Immature natural killer cell (primary cell): ENCODE measurements at places on chromosomes 6 and 20. TPM values are rescaled to one million over a fixed set of nuclear protein-coding genes. Genes with fewer than 3 reads are reported as not detected.

GRCh38 chr20:32511358-32512046 is 73.6 kb downstream of the NOL4L start:
- peaks cover 29% of the 10 kb centered on the region for H3K36me3 ChIP-seq
- H3K4me3 ChIP-seq, result peak overlapping the region; percentile 53
- peaks cover 96% of the 10 kb centered on the region for H3K4me1 ChIP-seq
- no peak for DNase-seq
- H3K27ac ChIP-seq, result peak overlapping the region; percentile 90
- H3K27me3 ChIP-seq, result peaks cover 9% of the 10 kb centered on the region

DNA sequence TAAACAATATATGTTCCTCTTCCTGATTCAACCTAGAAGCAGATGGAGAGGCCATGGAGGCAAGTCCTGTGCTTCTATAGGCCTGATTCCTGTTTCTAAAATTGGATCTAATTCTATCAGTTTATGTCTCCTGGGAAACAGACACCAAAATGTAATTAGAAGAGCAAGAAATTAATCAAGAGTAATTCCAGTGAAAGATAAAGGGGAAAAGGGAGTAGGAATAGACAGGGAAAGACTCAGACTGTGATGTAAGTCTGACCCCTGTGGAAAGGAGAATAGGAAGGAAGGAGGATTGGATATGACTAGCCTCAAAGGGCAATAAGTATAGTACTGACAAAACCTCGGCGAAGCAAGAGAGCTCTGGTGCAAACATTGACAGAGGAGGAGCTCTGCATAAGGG is 33.9 kb upstream of the FBXO30 start:
- peaks cover 4% of the 10 kb centered on the region for H3K36me3 ChIP-seq
- peaks cover 11% of the 10 kb centered on the region for H3K4me1 ChIP-seq
- H3K4me3 ChIP-seq, result no peak overlapping the region
- DNase-seq, result no peak
- peaks cover 2% of the 10 kb centered on the region for H3K27me3 ChIP-seq

DNA sequence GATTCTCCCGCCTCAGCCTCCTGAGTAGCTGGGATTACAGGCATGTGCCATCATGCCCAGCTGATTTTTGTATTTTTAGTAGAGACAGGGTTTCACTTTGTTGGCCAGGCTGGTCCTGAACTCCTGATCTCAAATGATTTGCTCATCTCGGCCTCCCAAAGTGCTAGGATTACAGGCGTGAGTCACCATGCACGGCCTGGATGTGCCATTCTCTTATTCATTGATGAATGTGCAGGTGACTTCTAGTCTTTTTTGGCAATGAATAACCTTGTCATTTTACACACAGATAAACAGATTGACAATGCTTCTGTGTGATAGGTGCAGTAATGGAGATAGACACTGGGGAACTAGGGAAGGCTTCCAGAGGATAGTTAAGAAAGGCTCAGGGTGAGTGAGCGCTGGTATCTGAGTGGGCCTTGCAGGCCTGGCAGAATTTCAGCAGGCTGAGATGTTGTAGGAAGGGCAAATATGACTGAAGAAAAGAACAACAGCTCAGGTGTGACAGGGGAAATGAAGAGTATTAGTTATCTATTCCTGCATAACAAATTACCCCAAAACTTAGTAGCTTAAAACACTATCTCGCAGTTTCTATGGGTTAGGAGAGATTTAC is 23.3 kb downstream of the PPARD start:
- H3K4me3 ChIP-seq, result no peak overlapping the region
- DNase-seq, result no peak
- peak overlapping the region; percentile 17 for H3K27ac ChIP-seq
- H3K36me3 ChIP-seq, result peaks cover 3% of the 10 kb centered on the region
- peaks cover 6% of the 10 kb centered on the region for H3K27me3 ChIP-seq

DNA sequence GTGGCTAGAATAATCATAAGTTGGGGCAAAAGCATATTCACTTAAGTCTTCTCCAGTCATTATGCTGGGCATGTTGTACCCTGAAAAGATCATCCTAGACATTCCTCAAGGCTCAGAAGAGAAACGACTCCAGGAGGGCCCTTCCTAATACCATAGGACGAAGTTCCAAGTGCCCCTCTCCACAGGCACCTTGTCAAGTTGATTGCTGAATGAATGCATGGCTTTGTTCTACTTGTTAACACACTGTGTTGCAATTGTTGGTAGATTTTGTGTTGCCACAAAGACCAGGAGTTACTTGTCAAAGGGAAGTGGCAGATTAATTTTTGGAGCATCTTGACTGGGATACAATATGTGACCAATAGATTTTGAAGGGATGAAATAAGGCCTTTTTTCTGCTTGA is 194.3 kb upstream of the SMLR1 start:
- no peak overlapping the region for H3K27ac ChIP-seq
- no peaks in the 10 kb centered on the region for H3K27me3 ChIP-seq
- DNase-seq, result no peak
- H3K4me3 ChIP-seq, result no peak overlapping the region
- no peaks in the 10 kb centered on the region for H3K4me1 ChIP-seq

DNA sequence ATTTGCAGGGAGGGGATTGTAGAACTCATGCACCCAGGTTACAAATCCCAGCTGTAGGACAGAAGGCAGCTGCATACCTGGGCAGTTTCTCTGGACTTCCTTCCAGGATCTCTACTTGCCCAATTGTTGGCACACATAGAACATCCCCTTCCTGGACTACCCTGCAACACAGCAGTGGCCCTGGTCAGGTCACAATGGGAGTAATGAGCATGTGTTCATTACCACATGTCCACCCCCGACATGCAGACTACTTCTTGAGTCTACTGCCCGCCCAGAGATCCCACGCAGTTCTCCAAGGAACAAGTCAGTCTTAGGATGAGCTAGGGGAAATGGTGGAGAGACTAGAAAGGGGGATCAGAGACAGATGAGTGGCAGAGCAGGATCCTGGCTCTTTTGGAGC is 5.1 kb downstream of the PEX6 start:
- H3K27me3 ChIP-seq, result peaks cover under 1% of the 10 kb centered on the region
- peaks cover 4% of the 10 kb centered on the region for H3K36me3 ChIP-seq
- peaks cover 22% of the 10 kb centered on the region for H3K4me1 ChIP-seq
- H3K27ac ChIP-seq, result peak overlapping the region; percentile 47

DNA sequence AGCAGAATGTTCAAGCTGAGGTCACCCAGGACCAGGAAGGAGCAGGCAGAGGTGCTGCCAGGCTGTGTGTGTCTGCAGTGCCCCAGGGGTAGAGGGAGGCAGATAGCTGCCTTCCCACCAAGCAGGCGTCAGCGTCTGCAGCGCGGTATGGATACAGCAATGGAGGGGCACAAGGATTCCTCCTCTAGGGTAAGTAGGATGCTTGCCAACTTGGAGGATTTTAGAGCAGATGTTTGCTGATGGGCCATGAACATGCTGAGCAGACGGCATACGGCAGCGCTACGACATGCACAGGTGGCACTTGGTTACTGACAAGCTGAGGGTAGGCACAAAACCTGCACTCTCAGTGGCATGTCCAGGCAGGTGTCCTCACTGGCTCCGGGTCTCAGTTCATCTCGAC is 48.1 kb downstream of the PSMG4 start:
- no peaks in the 10 kb centered on the region for H3K27me3 ChIP-seq
- H3K27ac ChIP-seq, result no peak overlapping the region
- DNase-seq, result no peak
- H3K4me3 ChIP-seq, result no peak overlapping the region

GRCh38 chr20:16445482-16445881 is 127.8 kb downstream of the KIF16B start:
- H3K27me3 ChIP-seq, result no peaks in the 10 kb centered on the region
- H3K4me3 ChIP-seq, result no peak overlapping the region
- peaks cover 7% of the 10 kb centered on the region for H3K36me3 ChIP-seq
- H3K4me1 ChIP-seq, result no peaks in the 10 kb centered on the region

- H3K36me3 ChIP-seq, result no peaks in the 10 kb centered on the region
- no peak for DNase-seq
- H3K27me3 ChIP-seq, result peaks cover 13% of the 10 kb centered on the region
- no peaks in the 10 kb centered on the region for H3K4me1 ChIP-seq
- no peak overlapping the region for H3K4me3 ChIP-seq
- no peak overlapping the region for H3K27ac ChIP-seq
Measured at GRCh38 chr20:17314264-17314663, 87.4 kb downstream of the PCSK2 start.

- no peaks in the 10 kb centered on the region for H3K4me1 ChIP-seq
- H3K4me3 ChIP-seq, result no peak overlapping the region
- H3K36me3 ChIP-seq, result no peaks in the 10 kb centered on the region
- H3K27ac ChIP-seq, result no peak overlapping the region
Measured at GRCh38 chr6:85163156-85164080, 286.5 kb upstream of the NT5E start.

GRCh38 chr6:132607544-132608233 is 16.4 kb downstream of the TAAR2 start:
- peaks cover 13% of the 10 kb centered on the region for H3K36me3 ChIP-seq
- peaks cover 27% of the 10 kb centered on the region for H3K4me1 ChIP-seq
- no peak overlapping the region for H3K27ac ChIP-seq
- DNase-seq, result no peak
- peaks cover 2% of the 10 kb centered on the region for H3K27me3 ChIP-seq

- DNase-seq, result no peak
- no peak overlapping the region for H3K27ac ChIP-seq
- peaks cover 11% of the 10 kb centered on the region for H3K4me1 ChIP-seq
- peaks cover 2% of the 10 kb centered on the region for H3K27me3 ChIP-seq
- H3K4me3 ChIP-seq, result no peak overlapping the region
Measured at GRCh38 chr6:12097791-12098190, 85.7 kb downstream of the HIVEP1 start.

DNA sequence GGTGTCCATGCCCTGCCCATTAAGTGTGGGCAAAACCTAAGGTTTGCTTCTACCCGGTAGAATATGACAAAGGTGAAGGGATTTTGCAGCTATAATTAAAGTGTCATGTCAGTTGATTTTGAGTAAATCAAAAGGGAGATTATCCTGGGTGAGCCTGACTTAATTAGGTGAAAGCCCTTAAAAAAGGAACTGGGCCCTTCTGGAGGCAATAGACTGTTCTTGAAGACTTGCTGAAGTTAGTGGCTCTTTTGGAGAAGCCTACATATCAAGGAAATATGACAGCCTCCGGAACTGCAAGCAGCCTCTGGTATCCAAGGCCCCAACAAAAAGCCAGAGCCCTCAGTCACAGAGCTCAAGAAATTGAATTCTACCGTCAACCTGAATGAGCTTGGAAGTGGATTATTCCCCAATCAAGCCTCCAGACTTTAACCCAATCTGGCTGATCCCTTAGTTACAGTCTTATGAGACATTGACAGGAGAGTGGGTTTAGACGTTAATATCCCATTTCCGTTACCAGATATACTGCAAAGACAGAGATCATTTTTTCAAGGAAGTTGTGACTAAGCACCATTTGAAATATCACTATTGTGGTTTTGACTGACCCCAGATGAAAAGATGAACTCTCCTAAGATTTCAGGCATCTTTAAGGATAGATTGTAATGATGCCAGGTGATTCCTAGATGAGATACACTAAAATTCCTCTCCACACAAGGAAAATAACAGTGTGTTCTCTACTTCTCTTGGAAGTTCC is 303.4 kb downstream of the PLCB1 start:
- no peak for DNase-seq
- peaks cover 3% of the 10 kb centered on the region for H3K4me1 ChIP-seq
- no peak overlapping the region for H3K27ac ChIP-seq
- H3K4me3 ChIP-seq, result no peak overlapping the region
- H3K27me3 ChIP-seq, result no peaks in the 10 kb centered on the region
- H3K36me3 ChIP-seq, result no peaks in the 10 kb centered on the region

The COL20A1 gene
- not detected for polyA plus RNA-seq

The TNNC2 gene
- not detected for polyA plus RNA-seq

The SLC35F1 gene
- not detected for polyA plus RNA-seq

The C6orf141 gene
- polyA plus RNA-seq, result not detected

The PKIB gene
- polyA plus RNA-seq, result 2.1 TPM

The DAAM2 gene
- polyA plus RNA-seq, result not detected

The EMILIN3 gene
- polyA plus RNA-seq, result not detected
